ENCODE measurements at places on chromosomes 5 and 9.

DNA sequence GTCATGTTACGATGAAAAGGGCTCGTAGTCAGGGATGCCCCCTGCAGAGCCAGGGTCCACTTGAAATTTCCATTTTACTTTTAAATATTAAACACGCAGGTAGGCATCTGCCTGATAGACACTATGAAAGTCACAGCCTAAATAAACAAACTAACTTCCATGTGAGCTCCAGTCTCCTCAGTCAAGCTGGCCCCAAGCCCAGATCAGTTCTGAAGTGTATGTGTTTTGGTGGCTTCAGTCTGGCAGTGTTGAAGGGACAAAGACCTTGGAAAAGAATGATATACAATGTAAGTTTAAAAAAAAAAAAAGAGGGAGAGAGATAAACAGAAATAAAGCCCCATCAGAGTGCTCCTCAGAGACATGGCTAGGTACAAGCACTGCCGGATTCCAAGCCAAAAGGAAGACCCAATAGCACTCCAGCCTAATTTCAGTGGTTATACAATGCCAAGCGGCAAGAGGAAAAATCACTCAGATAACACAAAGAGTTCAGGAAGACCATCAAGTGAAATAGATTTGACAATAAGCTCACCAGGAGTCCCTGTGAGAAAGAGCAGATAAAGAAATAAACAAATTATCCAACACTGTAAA lies 181.0 kb downstream of the BNC2 start:
- no peak for DNase-seq

GRCh38 chr5:164203581-164204225 lies 698.3 kb downstream of the MAT2B start:
- DNase-seq, result no peak

DNA sequence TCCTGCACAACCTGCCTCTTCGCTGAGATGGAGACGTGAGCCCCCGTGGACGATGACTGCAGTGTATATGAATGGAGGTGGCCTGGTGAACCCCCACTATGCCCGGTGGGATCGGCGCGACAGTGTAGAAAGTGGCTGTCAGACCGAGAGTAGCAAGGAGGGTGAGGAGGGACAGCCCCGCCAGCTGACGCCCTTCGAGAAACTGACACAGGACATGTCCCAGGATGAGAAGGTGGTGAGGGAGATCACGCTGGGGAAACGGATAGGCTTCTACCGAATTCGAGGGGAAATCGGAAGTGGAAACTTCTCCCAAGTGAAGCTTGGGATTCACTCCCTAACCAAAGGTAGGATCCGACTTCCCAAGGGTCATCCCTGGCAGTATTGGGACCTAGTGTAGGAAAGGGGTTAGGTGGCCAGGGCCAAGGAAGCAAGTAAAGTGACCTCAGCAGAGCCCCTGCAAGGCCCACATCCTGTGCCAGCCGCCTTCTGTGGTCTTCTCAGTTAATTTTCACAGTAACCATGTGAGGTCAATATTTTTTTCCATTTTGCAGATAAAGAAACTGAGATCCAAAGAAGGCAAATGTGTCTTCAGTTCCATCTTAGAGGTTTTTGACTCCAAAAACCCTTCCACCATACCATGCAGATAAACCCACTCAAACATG lies 53.8 kb downstream of the NIM1K start:
- no peak for DNase-seq

DNA sequence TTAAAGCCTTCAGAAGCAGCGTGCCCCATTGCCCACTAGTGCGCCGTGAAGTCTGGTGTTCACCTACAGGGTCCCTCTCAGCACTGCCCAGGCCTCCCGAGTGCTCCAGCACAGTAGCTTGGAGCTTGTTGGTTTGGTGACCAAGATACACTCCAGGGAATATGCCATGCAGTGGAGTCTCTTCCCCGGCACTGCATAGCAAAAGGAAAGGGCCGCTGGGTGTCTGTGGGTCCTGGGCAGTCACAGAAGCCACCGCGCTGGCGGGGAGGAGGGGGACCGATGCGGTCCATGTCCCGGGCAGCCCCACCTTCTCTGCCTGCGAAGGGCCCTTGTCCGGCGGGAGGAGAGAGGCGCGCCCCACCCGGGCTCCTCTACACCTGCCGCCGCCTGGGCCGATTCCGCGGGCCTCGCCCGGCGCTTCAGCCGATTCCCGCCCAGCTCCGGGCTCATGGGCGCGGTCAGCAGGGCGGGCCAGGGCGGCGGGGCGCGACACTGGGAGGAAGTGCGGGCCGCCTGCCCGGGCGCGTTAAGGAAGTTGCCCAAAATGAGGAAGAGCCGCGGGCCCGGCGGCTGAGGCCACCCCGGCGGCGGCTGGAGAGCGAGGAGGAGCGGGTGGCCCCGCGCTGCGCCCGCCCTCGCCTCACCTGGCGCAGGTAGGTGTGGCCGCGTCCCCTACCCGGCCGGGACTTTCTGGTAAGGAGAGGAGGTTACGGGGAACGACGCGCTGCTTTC lies at the start of gene SYK:
Gene SYK (plus strand): TSS at position 579 of the 732 bp plus-strand sequence. CDS start 42,080 bp downstream, outside the sequence.
- DNase-seq, result no peak

DNA sequence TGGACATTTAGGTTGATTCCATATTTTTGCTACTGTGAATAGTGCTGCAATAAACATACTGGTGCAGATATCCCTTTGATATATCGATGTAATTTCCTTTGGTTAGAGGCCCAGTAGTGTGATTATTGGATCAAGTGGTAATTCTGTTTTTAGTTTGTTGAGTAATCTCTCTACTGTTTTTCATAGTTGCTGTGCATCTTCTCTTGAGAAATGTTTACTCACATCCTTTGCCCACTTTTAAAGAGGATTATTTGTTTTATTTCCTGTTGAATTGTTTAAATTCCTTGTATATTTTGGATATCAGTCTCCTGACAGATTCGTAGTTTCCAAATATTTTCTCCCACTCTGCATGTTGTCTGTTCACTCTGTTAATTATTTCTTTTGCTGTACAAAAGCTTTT lies 352.6 kb upstream of the TARS1 start:
- DNase-seq, result no peak

- no peak for DNase-seq
Observed at GRCh38 chr9:114031948-114032840, 45.9 kb downstream of the AMBP start.

Data from epithelial cell of prostate (primary cell).